NCI-H2171 (cell line): ENCODE measurements at places on chromosomes 7 and 10.

GRCh38 chr10:126523071-126523470, 134.8 kb upstream of the ADAM12 start:
- no peak for DNase-seq

GRCh38 chr7:129721068-129721467, 109.5 kb downstream of the NRF1 start:
- no peak for DNase-seq

GRCh38 chr7:155449008-155449868, 8.7 kb upstream of the EN2 start:
- no peak for DNase-seq

DNA sequence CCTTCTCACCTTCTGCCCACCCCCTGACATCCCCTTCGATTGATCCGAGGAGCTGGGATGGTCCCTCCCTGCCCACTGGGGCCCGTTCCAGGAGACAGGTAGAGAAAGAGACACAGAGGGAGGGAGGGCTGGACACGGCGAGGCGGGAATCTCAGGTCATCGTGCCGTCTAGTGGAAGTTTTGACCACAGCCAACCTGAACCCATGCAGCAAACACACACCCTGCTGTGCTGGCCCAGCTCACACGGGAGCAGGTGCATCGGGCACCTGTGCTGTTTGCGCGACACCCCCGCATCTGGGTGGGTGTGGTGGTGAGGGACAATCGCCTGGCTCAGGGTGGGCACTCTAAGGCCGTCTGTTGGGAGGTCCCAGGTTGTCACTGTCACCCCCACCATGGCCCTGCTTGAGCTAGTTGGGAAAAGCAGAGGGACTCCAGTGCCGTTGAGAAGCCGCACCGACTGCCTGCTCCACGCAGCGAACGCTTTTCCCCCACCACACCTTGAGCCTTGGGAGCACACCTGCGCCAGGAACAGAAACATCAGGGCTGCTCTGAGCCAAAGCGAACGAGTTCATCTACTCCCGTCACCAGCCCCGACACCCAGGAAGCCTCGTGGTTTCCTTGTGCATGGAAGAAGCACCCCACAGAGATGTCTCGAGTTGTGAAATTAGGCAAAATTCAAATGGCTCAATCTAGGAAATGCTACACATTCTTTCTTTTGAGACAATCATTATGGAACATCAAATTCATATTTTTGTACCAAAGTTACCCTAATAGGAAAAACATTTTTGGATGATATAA, 285.8 kb downstream of the DNAJB6 start:
- no peak for DNase-seq

DNA sequence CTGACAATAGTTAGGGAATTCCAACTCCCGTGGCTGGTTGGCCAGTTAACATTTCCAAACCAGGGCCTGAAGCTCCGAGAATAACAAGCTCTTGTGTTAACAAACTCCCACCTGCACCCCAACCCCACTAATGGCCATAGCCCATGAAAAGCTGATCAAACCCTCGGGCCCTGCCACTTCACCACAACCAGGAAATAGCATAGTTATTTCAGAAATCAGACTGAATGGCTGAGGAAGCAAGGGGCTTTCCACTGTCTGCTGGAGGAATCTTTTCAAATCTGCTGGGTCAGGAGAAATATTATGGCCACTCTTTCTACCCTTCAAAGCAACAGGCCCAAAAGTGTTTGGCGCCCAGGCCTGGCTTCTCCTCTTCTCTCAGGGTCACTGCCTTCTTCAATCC, 145.6 kb downstream of the GLCCI1 start:
- no peak for DNase-seq

GRCh38 chr10:57638411-57638810, 629.3 kb downstream of the IPMK start:
- DNase-seq: no peak

- no peak for DNase-seq
These were observed 217.1 kb downstream of the PRPF18 start for GRCh38 chr10:13803566-13804554.

- DNase-seq: peak; percentile 18
These were observed 18.7 kb upstream of the CBLL1 start for GRCh38 chr7:107725138-107725740.

DNA sequence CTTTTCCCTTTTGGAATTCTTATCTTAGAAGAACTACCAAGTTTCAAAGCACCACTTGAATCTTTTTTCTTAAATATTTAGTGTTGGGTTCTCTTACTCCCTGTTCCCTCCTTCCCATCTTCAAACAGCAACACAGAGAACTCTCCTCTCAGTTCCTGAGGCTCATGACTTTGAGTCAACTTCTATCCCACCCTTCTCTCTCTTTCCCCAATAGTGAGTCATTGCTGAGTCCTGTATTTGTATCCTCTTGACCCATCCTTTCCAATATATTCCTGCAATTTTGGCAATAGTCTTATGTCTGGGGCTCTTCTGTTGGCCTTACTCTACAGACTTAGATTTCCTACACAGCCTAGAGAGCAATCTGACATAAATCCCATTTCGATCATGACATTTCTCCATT, 20.8 kb upstream of the JCAD start:
- no peak for DNase-seq

GRCh38 chr10:13765641-13766341, 179.0 kb downstream of the PRPF18 start:
- DNase-seq: no peak

GRCh38 chr7:46943996-46944395, 637.9 kb downstream of the TNS3 start:
- DNase-seq: no peak

- no peak for DNase-seq
These were observed 306.0 kb downstream of the GRID1 start for GRCh38 chr10:86060386-86061277.

- DNase-seq: no peak
These were observed 6.3 kb downstream of the RAPGEF5 start for GRCh38 chr7:22350466-22351328.

DNA sequence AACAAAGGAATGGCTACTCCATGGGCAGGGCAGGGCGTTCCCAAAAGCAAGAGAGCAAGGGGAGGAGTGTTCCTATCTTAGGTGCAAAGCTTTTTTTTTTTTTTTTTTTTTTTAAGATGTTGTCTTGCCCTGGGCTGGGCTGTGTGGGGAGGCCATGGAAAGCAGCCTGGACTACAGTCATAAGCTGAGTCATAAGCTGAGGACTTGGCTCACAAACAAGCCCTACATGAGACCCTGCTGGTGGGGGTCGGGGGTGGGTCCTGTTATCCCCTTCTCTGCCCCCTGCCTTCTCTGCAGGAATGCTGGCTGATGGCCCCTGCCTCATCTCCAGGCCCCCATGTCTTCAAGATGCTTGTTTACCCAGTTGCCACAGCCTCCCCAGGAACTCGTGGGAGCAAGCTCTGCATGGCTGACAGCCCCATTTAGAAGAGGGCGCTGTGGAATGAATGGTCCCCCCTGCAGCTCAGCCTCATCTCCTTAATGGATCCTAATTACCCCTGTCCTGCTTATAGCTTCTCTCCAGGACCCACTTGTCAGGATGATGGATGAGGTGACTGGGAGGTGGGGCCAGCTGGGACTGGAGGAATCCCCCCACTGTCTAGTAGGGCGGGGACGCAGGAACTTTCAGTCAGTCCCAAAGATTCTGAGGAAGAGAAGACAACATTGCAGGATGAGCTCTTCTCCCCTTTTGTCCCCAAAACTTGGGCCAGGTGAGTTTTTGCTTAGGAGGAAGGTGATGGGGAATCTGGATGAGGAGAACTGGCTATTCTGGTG, 340.8 kb upstream of the PODXL start:
- no peak for DNase-seq

DNA sequence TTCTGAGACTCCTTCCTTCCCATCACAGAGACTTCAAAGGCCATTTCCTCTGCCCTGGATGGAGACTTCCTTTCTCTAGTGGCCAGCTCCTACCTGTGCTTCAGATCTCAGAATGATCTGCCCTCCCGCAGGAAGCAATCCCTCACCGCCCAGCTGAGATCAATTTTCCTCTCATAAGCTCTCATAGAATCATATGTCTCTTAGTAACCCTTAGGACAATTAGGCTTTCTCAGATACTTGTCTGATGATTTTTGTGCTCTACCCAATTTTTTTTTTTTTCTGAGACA, 212.6 kb upstream of the PRSS58 start:
- no peak for DNase-seq

DNA sequence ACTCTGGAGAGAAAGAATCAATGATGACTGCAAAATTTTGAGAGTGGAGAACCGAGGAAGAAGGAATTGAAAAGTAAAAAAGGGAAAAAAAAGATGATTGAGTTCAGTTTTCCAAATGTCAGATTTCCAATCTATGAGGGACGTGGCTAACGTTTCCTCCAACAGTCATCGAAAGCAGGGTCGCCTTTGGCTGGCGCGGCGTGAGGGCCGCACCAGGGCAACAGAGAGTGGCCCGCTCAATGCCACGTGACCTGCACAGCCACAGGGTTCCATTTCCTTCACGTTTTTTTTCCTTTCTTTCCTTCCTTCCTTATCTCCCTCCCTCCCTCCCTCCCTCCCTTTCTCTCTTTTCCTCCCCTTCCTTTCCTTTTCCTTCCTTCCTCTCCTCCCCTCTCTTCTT, 101.9 kb downstream of the WDR37 start:
- no peak for DNase-seq

- DNase-seq: no peak
These were observed 109.1 kb downstream of the POLL start for GRCh38 chr10:101478956-101479355.

DNA sequence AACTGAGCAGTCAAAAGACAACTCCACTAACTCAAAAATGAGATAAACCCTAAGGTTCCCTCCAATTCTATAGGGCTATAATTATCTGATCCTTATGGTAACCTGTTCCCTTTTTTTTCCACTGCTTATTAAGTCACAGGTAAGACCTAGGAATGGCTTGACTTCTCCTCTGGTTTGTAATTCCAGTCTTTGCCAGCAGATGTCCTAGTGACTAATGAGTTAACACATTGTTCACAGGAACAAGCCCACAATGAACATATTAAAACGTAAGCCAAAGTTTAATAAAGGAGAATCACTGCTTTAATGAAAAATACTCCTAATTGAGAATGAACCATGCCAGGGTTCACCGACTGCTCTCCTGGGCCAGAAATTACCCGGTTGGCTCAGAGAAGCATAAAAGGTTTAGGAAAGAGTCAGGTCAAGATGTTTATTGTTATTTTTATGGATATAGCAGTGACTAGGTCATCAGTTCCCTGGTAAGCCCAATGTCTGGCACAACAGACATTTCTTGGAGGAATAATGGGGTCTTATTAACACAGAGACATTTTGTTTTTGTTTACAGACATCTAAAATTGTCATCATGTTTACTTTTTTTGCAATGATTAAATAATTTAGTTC, 120.1 kb downstream of the ELAPOR2 start:
- peak; percentile 9 for DNase-seq

GRCh38 chr7:25222666-25223065, 5.6 kb downstream of the NPVF start:
- no peak for DNase-seq

- no peak for DNase-seq
These were observed 123.0 kb upstream of the SFMBT2 start for GRCh38 chr10:7533657-7534479.

GRCh38 chr7:116028787-116029186, 1.8 kb downstream of the TFEC start:
- no peak for DNase-seq

- DNase-seq: no peak
These were observed 581.6 kb downstream of the TCERG1L start for GRCh38 chr10:130729876-130730275.

- no peak for DNase-seq
These were observed 192.9 kb downstream of the EVX1 start for GRCh38 chr7:27435461-27435860.

GRCh38 chr7:148699024-148699781, 500 bp downstream of the CUL1 start:
- DNase-seq: peak; percentile 23

DNA sequence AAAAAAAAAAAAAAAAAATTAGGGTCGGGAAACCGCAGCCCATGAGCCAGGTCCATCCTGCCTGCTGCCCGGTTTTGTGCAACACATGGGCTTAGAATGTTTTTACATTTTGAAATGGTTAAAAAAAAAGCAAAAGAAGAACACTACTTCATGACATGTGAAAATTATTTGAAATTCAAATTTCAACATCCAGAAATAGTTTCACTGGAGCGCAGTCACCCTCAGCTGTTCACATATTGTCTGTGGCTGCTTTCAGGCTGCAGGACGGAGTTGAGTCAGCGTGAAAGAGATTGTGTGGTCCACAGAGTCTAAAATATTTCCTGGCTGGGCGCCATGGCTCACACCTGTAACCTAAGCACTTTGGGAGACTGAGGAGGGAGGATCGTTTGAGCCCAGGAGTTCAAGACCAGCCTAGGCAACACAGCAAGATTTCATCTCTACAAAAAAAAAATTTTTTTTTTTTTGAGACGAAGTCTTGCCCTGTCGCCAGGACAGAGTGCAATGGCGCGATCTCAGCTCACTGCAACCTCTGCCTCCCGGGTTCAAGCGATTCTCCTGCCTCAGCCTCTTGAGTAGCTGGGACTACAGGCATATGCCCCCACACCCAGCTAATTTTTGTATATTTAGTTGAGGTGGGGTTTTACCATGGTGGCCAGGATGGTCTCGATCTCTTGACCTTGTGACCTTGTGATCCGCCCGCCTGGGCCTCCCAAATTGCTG, 63.9 kb upstream of the ECHDC3 start:
- no peak for DNase-seq

DNA sequence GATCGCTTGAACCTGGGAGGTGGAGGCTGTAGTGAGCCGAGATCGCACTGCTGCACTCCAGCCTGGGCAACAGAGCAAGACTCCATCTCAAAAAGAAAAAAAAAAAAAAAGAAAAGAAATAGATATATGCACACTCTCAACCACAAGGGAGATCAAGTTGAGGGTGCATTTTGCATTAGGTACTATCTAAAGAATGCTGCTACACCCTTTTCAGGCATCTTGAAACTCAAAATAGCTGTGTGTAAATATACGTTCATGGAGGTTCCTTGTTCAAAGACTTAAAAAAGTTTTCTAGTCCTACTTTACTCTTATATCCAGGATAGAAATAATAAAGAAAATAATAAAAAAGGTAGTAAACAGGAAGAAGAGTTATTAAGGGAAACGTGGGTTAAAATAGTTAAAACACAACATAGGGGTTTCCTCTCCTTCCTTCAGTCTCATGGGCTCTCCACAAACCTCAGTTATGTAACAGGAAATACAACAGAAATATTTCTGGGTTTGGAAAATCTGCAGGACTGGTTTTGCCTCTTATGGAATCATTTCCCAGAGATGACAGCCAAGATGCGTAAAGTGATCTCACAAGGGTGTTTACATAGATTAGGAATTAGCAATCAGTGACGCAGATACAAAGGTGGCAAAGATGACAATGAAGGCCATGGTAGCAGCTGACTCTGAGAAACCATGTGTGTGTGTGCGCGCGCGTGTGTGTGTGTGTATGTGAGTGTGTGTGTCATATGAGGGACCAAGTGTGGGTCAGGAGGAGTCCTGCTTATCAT, 15.1 kb downstream of the STEAP4 start:
- no peak for DNase-seq

- no peak for DNase-seq
These were observed 79.2 kb upstream of the PPP1R3C start for GRCh38 chr10:91711885-91712680.

GRCh38 chr10:12829831-12830390, 171.6 kb downstream of the CCDC3 start:
- DNase-seq: no peak
